ENCODE measurements at places on chromosomes 7 and 10.

DNA sequence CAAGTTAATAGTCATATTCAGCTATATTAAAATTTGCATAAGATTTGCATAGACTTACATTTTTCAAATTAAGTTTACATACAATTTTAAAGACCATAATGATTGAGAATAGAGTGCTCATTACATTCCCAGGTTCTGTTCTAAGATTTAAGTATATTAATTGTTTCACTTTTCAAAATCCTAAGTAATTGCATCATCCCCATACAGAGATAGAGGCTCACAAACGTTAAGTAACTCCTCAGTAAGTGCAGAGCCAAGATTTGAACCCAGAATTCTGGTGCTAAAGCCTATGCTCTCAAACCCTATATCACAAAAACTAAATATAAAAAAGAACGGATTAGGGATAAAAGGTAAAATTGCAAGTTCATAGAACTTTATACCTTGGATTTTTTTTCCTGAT, 2.1 kb downstream of the ITIH5 start:
- no peak for DNase-seq

- DNase-seq, result no peak
Measured at GRCh38 chr10:110153396-110153795, 54.0 kb upstream of the MXI1 start.

- DNase-seq, result no peak
Measured at GRCh38 chr10:11830836-11831519, 7.8 kb downstream of the PROSER2 start.

- DNase-seq, result no peak
Measured at GRCh38 chr7:20032741-20033140, 184.4 kb downstream of the MACC1 start.

- peak; percentile 37 for DNase-seq
Measured at GRCh38 chr7:151086802-151087244, 548 bp downstream of the AGAP3 start.

DNA sequence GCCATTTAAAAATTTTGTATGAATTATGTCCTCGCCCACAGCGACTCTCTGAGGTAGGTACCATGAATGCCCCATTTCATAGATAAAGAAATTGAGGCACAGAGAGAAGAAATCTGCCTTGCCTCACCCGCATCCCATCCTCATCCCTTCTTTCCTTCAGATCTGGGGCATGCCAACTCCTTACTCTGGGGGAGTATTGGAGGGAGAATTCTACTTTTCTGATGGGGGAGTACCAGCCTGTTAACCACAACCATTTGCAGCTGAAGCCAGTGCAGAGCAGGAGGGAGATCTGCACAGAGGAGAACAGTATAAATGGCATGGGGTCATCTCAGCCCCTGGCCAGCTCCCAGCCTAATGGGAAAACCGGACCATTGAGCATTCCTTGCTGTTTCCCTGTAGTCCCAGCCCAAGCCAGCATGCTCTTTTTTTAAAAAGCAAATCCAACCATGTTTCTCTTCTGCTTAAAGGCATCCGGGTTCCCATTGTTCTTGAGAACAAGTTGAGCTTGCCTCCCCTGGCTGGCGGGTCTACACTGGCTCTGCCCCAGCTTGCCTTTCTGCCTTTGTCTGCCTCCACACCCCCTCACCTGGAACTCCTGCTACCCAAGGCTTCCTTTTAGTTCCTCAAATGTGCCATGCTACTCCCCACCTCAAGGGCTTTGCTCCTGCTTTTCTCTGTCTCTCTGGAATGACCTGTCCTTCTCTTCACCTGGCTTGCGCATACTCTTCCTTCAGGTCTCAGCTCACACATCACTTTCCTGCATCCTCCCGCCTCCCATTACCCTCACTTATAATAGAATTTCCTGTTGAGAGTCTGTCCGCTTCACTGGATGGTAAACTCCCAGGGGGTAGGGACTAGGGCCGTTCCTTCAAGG, 8.8 kb upstream of the ZNF503 start:
- no peak for DNase-seq

GRCh38 chr10:96747734-96748550, 27.6 kb upstream of the PIK3AP1 start:
- DNase-seq, result no peak
